Activated naive CD4-positive, alpha-beta T cell treated with anti-CD3 and anti-CD28 coated beads for 36 hours (primary cell): ENCODE measurements at places on chromosomes 11 and 22. TPM values are rescaled to one million over a fixed set of nuclear protein-coding genes. Genes with fewer than 3 reads are reported as not detected.

Gene BLID
- total RNA-seq = not detected

Gene CDHR5
- total RNA-seq = not detected

Gene PTS
- 39.0 TPM for total RNA-seq

Gene NR1H3
- 11.3 TPM for total RNA-seq

Gene NPAS4
- not detected for total RNA-seq

Gene KDELR3
- total RNA-seq = 0.77 TPM

Gene ENTHD1
- total RNA-seq = 0.81 TPM

Gene PHF21B
- total RNA-seq = not detected

Gene MAML2
- total RNA-seq = 28.1 TPM

Gene FGF3
- total RNA-seq = not detected

Gene TYR
- not detected for total RNA-seq

Gene PARVB
- 37.2 TPM for total RNA-seq

Gene GTSE1
- total RNA-seq = 39.7 TPM

Gene ACTN3
- total RNA-seq = not detected

Gene LRRC55
- total RNA-seq = not detected

Gene LMO2
- not detected for total RNA-seq

Gene OR52I1
- total RNA-seq = not detected

Gene RNF141
- 21.8 TPM for total RNA-seq

Gene OR51I1
- not detected for total RNA-seq

Gene TNNI2
- total RNA-seq = not detected

Gene SLC35F2
- 20.5 TPM for total RNA-seq

Gene TTC36
- total RNA-seq = not detected

Gene ART5
- not detected for total RNA-seq

Gene C11orf16
- not detected for total RNA-seq

Gene ADAMTS15
- not detected for total RNA-seq

Gene SAA1
- total RNA-seq = not detected

Gene MICALL1
- 12.9 TPM for total RNA-seq

Gene RPUSD4
- 34.7 TPM for total RNA-seq
